ENCODE measurements at places on chromosomes 7 and 10. TPM values are rescaled to one million over a fixed set of nuclear protein-coding genes. Genes with fewer than 3 reads are reported as not detected.

The DNAH11 gene
- 53.6 TPM for total RNA-seq

The LRIT1 gene
- not detected for total RNA-seq

DNA sequence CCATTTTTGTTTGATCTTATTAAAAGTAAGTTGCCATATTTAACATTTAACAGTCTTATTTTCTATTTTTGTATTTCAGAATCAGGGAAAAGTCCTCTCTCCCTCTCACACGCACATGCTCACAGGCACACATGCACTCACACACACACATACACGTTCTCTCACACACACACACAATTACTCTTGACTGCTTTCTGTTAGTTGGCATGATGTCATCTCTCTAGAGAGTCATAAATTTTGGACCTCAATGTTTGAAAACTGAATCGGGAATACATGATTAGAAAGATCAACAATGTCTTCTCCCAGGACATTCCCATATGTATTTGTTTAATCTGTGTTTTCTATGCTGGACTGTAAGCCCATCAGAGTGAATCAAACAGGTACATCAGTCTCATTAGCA lies 165.7 kb upstream of the AHR start:
- no peak for DNase-seq

GRCh38 chr10:110387983-110388686 lies 83.4 kb upstream of the SMNDC1 start:
- DNase-seq = no peak

- no peak for DNase-seq
These were observed 14.5 kb downstream of the CAPZA2 start for GRCh38 chr7:116876664-116877442.
